ENCODE measurements at places on chromosomes 5 and 9. TPM values are rescaled to one million over a fixed set of nuclear protein-coding genes. Genes with fewer than 3 reads are reported as not detected.

Gene IL5
- total RNA-seq = not detected

Gene HDAC3
- total RNA-seq = 72.7 TPM

Gene ADRA1B
- under 0.01 TPM for total RNA-seq

Gene TEX48
- not detected for total RNA-seq

Gene EFNA5
- total RNA-seq = 5.9 TPM

Gene PKD2L2
- total RNA-seq = not detected

Gene CENPP
- total RNA-seq = 1.3 TPM

Gene FGF18
- total RNA-seq = not detected

GRCh38 chr5:107466233-107466769 is 204.4 kb downstream of the EFNA5 start:
- DNase-seq = peak; percentile 98

- no peak for DNase-seq
Observed at GRCh38 chr9:69743930-69744329, 15.9 kb downstream of the PTAR1 start.

DNA sequence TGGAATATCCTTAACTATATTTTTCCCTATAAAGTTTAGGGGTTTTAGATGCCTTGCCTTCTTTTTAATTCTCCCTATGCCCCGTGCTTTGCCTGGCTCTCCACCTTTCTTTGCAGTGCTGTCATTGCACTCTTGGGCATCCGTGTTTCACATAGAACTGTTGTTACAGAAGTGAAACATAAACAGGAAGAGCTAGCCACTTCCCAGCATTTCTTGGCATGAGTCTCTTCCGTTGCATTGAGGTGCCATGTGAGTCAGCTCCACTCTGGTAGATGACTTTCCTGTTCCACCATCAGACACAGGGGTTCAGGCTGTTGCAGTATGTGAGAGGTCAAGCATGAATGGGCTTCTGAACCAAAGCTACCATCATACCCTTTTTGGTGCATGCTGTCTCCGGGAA is 73.4 kb downstream of the ANGPTL2 start:
- peak; percentile 96 for DNase-seq

GRCh38 chr9:136328011-136328621 is 777 bp downstream of the GPSM1 start:
- DNase-seq = peak; percentile 17

- peak; percentile 32 for DNase-seq
Observed at GRCh38 chr9:34413231-34413852, 36.6 kb upstream of the MYORG start.

DNA sequence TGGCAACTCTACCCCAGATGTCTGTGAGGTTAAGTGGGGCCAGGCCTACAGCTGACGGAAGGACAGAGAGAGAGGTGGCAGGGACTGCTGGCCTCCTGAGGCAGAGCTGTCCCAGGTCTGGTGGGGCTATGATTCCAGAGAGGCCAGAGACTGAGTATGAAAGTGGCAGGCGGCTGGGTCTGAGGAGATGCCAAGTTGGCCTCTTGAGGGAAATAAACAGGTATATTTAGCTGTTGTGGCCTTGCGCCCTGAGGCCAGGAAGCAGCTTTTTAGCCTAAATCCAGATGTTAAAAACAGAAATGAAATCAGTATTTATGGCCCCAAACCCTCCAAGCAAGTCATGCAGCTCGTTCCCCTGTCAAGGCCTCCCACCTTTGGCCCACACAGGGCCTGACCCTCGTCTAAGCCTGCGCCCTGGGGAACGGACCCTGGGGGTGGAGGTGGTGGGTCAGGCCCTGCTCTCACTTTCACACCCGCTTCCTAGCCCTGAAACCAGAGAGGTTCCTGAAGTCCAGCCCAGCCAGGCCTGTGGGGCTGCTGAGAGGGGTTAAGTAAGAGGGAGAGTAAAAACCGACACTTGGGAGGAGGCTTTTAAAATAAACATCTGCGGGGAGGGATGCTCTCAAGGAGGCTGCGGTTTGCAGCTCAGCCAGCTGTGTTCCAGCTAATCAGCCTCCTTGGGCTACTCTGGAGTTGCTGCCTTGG is 18.7 kb downstream of the PCDHGC5 start:
- DNase-seq = no peak

DNA sequence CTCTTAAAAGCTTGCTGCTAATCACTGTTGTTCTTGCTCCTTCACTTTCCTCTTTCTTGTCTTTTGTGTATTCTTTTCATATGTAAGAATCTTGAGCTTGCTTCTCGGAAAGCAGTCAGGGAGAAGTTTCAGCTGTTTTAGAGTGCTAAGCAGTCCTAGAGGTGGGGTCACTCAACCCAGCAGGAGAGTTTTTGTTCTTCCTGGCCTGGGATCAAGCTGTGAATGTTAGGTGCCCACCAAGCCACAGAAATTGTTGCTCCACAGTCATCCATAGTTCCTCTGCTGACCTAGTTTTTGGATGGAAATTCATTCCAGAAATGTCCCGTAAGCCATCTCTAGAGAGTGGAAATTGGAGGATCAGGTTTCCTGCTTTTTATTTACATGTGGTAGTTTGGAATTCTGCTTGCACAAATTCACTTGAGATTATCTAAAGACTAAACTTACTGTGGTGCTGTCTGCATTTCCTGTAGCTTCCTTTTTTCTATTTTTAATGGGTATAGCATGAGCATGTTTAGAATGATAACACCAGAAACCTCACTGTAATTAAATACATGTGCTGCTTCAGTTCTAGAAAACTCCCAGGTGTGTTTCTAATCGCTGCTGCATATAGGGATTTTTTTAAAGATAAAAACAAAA is 108.7 kb downstream of the MAST4 start:
- DNase-seq = peak; percentile 20

DNA sequence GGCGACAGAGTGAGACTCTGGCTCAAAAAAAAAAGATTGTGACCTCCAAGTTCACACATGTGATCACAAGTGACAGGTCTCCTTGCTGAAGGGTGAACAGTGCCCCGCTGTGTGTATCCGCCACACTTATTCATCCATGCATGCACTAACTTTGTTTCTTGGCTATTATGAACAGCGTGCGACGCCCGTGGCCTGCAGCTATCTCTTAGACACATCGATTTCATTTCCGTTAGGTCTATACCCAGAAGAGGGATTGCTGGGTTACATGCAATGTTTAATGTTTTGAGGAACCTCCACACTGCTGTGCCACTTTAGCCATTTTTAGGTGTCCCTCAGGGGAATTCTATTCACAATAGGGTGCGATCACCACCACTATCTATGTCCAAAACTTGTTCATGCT is 12.1 kb upstream of the EGFL7 start:
- DNase-seq = no peak

DNA sequence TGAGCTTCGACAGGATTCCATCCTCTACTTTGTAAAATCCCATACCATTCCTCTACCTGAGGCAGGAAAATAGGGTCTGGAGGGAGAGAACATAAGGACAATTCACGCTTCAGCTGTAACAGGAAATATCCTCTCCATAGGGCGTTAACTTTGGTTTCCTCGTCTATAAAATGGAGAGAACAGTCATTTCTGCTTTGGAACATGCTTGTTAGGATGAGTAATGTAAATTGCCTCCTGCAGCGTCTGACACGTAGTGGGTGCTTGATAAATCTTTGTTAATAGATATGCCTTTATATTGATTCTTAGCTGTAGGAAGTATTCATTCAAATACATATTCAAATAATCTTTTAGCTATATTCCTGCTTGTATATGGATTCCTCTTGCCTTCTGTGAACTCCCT is 711 bp upstream of the SUB1 start:
- peak; percentile 14 for DNase-seq

- no peak for DNase-seq
Observed at GRCh38 chr9:35840881-35841644, 12.0 kb downstream of the TMEM8B start.

DNA sequence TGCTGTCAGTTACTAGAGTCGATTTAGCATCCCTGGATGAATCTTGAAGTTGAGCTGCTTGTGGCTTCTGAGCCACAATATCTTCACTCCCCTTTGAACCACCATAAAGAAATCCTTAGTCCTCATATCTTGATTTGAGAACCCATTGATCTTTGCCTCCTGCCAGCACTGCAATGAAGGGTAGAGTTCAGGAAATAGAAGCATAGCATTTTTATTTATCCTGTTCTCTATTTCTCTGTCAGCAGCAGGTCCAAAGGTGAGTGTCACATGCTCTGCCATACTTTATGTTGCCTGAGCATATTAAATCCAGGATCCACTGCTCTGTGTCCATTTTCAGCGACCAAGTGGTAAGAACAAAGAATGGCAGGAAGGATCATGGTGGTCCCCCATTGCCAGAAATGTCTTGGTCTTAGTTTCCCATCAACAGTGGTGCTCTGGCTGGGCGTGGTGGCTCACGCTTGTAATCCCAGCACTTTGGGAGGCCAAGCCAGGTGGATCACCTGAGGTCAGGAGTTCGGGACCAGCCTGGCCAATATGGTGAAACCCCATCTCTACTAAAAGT is 80.2 kb upstream of the PANK3 start:
- DNase-seq = no peak

DNA sequence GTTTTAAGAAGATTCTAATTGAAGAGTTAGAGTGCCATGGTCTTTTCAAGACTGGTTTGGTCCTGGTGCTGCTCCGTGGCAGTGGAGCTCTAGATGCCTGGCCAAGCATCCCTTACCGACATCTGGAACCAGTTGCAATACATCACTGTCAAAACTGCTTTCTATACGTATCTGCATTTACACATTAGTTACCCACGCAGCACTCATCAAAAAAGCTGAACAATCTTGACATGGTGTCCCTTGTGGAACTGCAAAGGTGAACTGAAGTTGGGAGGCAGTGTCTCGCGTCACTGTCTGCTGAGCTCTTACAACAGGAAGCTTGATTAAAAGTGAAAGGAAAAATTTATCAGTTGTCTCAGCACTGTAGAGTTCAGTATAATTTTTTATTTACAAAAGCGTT is 82.6 kb downstream of the PBX3 start:
- DNase-seq = no peak

DNA sequence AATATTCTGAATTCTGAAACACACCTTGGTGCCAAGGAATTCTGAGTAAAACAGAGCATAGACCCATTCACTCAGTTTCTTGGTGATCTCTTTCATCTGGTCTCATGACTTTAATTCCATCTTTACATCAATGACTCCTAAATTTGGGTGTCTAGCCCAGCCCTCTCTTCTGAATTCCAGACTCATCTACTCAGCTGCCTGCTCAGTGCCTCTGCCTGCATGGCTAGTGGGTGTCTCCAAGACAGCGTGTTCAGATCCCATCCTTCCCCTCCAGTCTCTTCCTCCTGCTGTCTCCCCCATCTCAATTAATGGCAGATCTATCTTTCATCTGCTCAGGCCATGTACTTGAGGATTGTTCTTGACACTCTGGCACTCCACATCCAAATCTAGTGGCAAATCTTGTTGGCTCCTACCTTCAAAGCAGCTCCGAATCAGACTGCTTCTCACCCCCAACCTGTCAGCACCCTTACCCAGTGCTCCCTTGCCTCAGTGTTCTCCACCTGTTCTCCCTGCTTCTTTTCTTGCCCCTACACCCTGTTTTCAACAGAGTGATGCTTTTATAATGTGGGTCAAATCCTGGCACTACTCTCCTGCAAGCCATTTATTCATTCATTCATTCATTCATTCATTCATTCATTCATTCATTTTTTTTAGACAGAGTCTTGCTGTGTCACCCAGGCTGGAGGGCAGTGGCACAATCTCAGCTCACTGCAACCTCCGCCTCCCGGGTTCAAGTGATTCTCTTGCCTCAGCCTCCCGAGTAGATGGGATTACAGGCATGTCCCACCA is 5.3 kb downstream of the CAVIN4 start:
- DNase-seq = no peak

Data from bronchial epithelial cell (primary cell).